Activated T-helper 9 cell treated with anti-CD3 and anti-CD28 coated beads, Interleukin-2, amount 50 U/mL, for 16 hours (primary cell): ENCODE measurements at places on chromosomes 2 and 18.

DNA sequence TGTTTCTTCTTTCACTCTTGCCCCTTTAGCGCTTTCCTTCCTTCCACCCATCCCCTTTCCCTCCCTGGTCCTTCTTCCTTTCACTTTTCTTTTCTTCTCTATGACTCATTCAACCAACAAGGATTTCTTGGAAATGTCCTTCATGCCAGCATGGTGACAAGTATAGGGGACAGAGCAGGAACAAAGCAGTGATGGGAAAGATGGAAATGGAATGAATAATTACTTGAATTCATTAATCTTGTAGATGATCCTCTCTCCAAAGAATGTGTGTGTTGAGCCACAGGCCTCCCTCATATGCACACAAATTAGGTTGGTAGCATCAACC lies 1.5 kb downstream of the VAMP5 start:
- DNase-seq, result no peak

- no peak for DNase-seq
Observed at GRCh38 chr2:141522702-141523101, 608.1 kb downstream of the LRP1B start.

- DNase-seq, result no peak
Observed at GRCh38 chr2:233408366-233409285, 54.3 kb downstream of the DGKD start.

GRCh38 chr2:231351648-231352047 lies 43.9 kb upstream of the B3GNT7 start:
- no peak for DNase-seq

- no peak for DNase-seq
Observed at GRCh38 chr2:127437781-127438726, 19.8 kb downstream of the PROC start.

DNA sequence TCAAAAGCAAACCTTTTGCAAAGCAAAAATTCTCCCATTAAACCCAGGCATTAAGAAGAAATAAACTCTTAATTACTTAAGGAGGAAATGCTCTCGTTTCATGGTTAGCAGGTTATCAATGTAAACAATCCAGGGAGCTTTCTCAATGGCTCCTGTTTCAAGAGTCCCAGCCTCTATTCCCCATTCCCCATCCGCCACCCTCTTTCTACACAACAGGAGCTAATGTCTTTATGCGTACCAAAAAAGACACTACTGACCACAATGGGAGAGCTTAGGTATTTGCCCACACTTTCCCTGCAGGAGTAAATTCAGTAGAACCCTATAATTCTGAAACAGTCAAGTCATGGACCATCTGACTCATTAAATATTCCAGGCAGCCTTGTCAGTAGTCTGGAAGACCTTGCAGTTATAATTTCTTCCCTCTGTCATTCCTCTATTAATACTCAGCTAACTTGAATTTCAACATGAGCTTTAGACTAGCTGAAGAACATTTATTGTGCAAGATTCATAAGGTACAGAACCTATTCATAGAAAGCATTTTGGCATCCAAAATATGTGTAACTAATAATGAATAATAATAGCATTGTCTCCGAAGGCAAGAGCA lies 48.6 kb downstream of the SLC8A1 start:
- DNase-seq, result no peak

DNA sequence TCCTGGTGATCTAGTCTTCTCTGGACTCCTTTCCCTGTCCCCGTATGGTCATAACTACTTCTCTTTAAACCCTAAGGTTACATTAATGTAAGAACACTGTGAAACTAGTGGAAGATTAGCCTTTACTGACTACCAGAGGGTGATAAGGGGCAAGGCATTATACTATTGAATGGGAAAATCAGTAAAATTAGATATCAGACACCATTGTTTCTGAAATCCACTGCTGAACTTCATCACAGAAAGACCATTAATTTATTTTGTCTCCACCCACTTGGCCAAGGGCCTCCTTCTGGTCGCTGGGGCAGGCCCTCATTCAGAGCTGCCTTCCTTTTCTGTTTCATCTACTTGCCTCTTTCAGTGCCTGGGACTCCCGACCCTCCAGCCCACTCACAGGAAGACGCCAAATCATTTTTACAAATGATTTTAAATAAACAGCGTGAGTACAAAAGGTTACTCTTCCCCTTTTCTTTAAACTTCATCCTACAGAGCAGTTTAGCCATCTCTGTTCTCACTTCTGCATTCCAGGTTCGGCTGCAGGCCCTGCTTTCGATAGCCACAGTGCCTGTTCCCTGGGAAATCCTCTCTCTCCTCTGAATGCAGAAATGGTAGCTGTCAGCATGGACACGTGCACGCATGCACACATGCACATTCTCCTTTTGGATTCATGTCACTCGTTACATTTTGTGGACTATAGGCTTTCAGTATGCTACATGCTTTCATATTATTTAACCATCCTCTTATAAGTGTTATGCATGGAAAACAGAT lies 70.3 kb upstream of the DOCK10 start:
- DNase-seq, result no peak

DNA sequence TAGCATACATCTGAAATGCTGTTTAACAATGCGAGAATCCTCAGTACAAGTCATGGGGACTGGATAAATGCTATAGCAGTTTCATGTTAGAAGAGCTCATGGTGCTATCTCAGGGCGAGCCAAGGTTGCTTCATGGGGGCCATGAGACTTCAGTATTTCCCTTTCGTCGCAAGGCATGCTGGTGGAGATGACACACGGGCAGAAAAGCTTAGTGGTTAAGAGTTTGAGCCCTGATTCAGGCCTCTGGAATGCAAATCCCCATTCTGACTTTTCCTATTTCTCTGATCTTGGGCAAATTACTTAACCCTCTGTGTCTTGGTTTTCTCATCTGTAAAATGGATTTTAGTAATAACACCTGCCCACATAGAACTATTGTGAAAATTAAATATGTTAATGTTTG lies 57.4 kb upstream of the EPHA4 start:
- no peak for DNase-seq

- no peak for DNase-seq
Observed at GRCh38 chr2:54143780-54144179, 28.4 kb downstream of the ACYP2 start.

- DNase-seq, result no peak
Observed at GRCh38 chr2:227748079-227748478, 2.4 kb downstream of the SCYGR8 start.

DNA sequence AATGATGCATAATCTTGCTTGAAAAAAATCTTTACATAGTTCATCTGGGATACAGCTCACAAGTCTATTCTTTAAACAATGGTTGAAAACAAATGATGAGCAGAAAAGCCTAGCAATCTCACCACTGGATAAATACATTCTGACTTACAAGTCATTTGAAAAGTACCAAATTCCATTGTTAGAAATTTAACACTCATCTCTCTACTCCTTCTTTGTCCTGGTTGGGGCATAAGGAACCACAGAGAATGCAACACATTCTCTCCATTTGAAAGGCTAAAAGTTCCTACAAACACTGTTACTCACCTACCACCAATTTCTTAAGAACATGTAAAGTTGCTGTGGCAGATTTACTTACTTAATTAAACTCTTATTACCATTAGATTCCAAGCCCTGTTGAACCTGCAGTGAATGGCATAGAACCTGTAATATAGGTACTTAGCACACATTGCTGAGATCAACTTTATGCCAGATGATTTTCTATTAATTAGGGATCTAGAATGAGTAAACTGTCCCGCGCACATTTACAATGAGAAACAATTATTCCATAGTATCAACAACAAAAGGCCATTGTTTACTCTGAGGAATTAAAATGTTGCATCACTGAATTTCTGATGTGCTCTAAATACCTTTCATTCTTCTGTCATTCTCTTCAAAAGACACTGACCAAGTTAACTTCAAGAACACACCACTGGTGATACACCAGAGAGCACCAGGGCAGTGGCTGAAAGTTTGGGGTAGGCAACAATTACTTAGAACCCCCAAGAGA lies 69.6 kb downstream of the CABYR start:
- DNase-seq, result no peak

DNA sequence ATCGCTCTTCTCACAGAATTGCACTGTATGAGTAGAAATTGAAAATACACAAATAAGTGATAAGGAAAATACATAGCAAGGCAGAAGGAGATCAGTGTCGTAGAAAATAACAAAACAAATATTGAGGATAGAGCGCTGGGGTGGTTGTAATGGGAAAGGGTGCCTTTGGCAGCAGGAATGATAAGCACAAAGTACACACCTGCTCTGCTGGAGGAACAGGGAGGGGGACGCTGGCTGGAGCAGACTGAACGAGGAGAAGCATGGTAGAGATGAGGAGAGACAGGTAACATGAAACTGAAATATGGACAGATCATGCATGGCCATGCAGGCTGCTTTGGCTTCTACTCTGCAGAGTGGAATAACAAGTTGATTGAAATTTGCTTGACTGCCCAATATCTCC lies 181.2 kb upstream of the FSHR start:
- DNase-seq, result no peak

DNA sequence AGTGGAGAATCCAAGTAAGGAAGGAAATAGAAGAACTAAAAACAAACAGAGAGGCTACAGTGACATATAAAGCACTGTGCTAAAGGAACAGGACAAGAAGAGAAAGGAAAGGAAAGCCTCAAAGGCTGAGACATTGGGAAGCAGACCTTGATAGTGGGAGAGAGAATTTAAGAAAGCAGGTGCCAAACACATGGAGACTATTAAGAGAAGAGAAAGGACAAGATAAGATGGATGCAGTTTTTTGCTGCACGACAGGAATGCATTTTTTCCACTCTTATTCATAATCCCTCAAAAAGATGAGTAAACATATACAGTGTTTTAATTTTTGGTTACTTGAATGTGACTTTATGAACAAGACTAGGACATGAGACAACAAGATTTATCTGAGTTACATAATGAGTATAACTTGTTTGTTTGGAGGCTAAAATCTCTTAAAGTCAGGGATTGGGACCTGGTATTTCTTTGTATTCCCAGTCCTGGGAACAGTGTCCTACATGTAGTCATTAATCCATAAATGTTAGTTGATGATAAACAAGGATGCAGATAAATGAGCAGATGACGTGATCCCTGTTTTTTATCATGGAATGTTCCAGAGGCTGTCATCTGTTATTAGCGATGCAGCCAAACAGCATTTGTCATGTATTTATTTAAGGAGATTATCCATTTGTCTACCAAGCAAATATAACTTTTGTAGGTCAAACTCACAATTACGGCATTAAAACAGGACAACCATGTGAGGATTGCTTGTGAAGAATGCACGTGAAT lies 141.7 kb downstream of the DNER start:
- DNase-seq, result no peak

- DNase-seq, result no peak
Observed at GRCh38 chr18:11747286-11747685, 58.2 kb downstream of the GNAL start.

DNA sequence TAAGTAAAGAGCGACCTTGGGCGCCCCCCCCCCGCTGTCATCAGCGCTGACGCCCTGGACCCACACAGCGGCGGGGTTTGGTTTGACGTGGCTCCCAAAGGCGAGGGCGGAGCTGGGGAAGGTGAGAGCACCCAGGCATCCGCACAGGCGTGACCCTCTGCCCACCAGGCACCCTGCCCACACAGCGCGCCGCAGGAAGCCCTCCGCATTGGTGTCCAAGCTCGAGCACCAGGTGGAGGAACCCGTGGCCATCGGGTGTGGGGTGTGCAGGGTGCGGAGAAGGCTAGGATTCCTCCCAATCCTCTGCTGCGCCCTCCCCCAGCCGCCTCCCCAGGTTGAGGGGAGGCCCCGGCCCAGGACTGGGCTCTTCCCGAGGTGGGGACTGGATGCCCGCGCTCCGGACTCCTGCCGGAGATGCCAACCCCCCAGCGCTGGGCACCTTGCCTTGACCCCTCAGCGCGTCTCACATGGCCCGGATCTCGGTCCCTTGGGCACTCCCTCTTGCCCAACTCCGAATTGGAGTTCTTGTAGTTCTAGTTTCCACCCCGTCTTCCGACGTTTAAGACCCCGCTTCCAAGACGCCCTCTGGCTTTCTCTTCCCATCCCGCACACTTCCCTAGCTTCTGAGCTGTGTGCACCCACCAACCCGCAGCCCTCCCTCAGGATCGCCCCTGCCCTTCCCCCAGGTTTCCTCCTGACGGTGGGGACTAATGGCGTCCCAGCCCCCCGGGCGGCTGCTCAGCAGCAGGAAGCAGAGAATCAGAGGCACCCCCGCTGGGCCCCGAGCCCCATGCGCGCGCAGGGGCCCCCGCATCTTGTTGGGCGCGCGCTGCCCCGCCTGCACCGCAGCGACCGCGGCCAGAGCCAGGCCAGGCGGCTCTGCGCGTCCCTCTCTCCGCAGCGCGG lies 25.9 kb upstream of the RESP18 start:
- no peak for DNase-seq

- no peak for DNase-seq
Observed at GRCh38 chr18:76467371-76468190, 27.5 kb downstream of the ZNF516 start.

DNA sequence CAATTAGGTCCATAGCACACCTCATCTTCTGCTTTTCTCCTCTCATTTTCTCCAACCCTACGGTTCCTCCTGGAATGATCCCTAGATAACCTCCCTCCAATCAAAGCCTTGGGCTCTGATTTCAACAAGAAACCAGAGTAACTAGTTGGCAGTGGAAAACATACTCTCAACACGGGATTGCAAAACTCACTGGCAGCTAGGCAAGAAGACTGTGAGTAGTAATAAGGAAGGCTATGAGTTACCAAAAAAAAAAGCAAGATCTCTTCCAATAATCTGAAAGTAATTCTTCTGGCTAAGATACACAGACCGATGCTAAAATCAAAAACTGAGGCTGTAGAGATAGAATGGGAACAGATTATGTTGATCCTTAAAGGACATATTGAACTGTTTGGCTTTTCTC lies 28.4 kb upstream of the CCDC102B start:
- no peak for DNase-seq

- no peak for DNase-seq
Observed at GRCh38 chr2:36387258-36387916, 31.8 kb downstream of the CRIM1 start.

- no peak for DNase-seq
Observed at GRCh38 chr2:16973586-16974286, 308.1 kb upstream of the CYRIA start.

- DNase-seq, result no peak
Observed at GRCh38 chr18:43932140-43932539, 654.9 kb upstream of the SYT4 start.

GRCh38 chr2:101003278-101003775 lies 1.2 kb downstream of the RPL31 start:
- no peak for DNase-seq

- DNase-seq, result no peak
Observed at GRCh38 chr2:184814421-184814820, 216.1 kb downstream of the ZNF804A start.
